ENCODE measurements at places on chromosomes 2 and 18.
A peak's percentile ranks its signal among the peaks of the same experiment; 100 is the strongest.

DNA sequence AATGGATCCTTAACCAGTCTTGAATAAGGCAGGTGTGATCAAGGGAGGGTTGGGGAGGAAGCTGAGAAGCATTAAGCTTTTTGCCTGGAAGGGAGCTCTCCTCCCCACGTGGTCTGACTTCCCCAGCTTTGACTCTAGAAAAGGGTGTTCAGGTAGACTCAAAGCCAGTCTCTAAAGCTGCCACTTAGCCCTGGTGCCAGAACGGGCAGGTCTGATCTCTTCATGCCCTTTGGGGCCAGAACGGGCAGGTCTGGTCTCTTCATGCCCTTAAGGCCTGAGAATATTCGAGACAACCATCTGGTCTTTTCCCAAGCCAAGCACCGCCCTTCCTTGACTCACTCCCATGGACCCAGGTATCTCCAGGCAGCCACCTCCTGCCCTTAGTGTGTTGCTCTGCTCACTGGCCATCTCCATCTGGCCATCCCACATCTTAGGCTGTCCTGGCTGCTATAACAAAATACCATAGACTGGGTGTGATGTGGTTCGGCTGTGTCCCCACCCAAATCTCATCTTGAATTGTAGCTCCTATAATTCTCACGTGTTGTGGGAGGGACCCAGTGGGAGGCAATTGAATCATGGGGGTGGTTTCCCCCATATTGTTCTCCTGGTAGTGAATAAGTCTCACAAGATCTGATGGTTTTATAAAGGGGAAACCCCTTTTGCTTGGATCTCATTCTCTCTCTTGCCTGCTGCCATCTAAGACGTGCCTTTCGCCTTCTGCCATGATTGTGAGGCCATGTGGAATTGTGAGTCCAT, 59.4 kb downstream of the SNORC start:
- peak; percentile 13 for DNase-seq

- DNase-seq = peak; percentile 46
These were observed 91.5 kb downstream of the MREG start for GRCh38 chr2:215921895-215922294.

DNA sequence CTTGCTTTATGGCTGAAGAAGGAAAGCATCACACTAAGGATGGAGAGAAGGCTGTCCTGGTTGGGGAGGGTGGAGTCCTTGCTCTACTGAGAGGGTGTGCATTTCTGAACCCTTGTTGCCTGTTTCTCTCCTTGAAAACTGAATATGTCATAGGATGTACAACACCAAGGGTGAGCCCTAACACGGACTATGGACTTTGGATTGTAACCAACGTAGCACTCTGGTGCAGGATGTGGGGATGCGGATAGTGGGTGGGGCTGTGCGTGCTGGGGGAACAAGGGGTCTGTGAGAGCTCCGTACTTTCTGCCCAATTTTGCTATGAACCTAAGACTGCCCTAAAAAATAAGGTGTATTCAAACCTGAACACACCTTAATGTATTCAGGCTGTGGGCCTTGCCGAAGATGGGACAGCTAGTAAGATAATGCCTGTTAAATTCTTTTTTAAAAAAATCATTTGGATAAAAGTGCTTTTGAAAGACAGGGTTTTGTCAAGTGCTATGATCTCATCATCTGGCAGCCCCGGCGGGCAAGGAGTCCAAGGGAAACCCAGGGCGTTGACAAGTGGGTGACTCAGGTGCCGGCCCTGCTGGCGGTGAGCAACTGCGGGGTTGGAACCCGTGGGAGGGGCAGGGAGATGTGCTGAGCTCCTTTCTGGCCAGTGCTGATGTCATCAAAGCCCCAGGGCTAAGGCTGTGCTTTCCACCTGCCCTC, 54.0 kb downstream of the GATA6 start:
- peak; percentile 82 for DNase-seq

DNA sequence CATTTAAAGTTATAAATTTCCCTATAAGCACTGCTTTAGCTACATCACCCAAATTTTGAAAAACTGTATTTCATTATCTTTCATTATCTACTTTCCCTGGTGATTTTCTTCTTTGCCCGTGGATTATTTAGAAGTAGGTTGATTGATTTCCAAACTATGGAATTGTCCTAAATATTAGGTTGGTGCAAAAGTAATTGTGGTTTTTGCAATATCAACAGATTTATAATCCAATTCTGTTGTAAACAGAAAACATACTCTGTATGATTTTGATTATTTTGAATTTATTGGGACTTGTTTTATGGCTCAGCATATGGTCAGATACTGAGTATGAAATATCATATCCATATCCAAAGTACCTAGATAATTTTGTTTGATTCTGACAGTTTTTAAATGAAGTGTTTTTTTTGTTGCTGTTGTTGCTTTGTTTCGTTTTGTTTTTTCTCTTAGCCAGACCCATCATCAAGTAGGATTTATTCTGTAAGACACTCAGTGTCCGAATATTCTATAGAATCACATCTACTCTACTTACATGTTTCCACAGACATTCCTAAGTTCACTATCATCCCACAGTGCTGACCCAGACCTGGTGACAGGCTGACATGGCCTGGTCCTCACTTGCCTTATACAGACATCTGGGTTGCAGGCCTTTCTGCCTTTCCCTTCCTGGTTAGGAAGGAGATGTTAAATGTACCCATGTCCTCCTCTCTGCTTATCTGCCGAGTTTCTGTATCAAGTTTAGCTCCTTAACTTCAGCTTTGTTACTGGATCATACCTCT, 2.1 kb upstream of the TRABD2A start:
- no peak for DNase-seq

GRCh38 chr18:67108894-67109293, 407.6 kb downstream of the DSEL start:
- no peak for DNase-seq

GRCh38 chr18:43965691-43966090, 688.4 kb upstream of the SYT4 start:
- no peak for DNase-seq

- peak; percentile 63 for DNase-seq
These were observed 2.5 kb upstream of the MAT2A start for GRCh38 chr2:85536479-85536878.

GRCh38 chr18:49274188-49274714, 186.2 kb downstream of the DYM start:
- DNase-seq = no peak

GRCh38 chr2:136301006-136301405, 183.1 kb upstream of the CXCR4 start:
- no peak for DNase-seq

GRCh38 chr2:70226781-70227180, 21.6 kb downstream of the TIA1 start:
- DNase-seq = no peak

DNA sequence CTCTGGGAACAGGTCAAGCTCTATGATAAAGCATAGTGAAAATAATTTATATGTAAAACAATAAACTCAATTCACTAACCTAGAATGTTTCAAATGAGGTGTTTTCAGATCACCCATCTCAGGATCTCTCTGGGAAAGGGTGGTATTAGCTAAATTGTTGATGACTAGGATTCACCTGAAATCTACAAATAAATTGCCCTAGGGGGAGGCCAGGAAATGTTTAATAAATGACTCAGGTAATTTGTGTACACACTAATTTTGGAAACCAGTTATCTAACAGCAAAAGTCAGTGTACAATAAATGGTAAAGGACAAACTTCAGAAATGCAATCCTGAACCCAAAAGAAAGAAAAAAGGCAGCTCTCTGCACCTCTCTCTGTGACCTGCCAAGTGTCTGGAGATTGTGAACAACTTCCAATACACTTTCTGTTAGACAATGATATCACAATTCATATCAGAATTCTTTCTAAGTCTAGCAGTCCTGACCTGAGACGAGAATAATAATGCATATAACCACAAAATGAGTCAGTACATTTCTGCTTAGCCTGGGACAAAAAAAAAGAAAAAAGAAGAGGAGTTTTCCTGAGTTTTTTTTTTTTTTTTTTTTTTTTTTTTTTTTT, 760.0 kb downstream of the EPHA4 start:
- DNase-seq = no peak

- no peak for DNase-seq
These were observed 318.0 kb upstream of the NRP2 start for GRCh38 chr2:205364261-205364660.

GRCh38 chr2:235433860-235434259, 60.0 kb upstream of the AGAP1 start:
- DNase-seq = peak; percentile 22

DNA sequence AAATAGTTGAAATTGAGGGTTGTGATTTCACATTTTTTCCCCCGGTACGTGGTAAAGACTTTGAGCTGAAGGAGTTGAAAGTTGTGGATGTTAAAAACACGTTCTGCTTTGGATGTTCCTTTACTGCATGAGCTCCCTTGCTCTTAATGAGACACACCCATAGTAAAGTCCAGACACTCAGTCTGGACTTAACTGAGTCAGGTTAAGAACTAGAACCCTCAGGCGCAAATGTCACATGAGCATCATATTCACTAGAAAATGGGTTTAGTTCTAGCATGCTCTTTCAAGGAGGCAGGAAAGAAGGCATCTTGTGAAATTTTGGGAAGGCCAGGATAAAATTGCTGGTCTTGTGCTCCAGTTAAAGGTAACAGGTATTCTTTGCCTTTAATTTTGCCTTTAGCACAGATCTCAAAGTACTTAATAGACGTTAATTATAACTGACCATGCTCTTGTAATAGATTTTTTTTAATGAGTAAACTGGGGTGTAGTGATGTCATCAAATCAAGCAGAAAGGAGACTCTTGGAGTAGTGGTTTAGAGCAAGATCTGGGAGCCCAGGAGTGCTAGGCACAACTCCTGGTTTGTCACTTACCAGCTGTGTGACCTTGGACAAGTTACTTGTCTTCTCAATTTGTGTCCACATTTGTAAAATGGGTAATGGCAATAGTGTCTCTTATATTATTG, 20.6 kb downstream of the ITGA6 start:
- no peak for DNase-seq

- DNase-seq = peak; percentile 71
These were observed 76.5 kb downstream of the STRN start for GRCh38 chr2:36889795-36890194.

- DNase-seq = no peak
These were observed 289.0 kb downstream of the PTPRM start for GRCh38 chr18:7856116-7856515.

DNA sequence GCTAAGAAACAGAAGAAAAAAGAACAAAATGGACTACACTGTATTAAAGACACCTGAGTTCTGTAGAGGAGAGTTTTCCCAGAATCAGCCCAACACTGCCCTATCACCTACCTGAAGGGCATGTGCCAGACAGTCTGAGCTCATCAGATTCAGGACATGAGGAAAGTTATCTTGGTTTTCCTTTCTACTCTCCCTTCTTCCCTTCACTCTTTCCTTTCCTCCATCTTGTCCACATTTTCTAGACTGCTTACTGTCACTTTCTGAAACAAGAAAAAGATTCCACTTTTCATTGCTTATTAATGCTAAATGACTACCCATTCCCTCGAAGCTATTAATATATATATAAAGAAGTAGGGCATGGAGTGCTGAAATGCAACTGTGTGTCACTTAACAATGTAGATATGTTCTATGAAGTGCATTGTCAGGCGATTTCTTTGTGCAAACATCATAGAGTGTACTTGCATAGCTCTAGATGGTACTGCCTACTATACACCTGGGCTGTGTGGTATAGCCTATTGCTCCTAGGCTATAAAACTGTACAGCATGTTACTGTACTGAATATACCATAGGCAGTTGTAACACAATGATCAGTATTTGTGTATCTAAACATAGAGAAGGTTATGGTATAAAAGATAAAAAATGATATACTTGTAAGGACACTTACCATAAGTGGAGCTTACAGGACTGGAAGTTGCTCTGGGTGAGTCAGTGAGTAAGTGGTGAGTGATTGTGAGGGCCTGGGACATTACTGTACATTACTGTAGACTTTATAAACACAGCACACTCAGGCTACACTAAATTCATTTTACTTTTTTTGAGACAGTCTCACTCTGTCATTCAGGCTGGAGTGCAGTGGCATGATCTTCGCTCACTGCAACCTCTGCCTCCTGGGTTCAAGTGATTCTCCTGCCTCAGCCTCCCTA, 145.5 kb upstream of the ITGA6 start:
- DNase-seq = no peak

DNA sequence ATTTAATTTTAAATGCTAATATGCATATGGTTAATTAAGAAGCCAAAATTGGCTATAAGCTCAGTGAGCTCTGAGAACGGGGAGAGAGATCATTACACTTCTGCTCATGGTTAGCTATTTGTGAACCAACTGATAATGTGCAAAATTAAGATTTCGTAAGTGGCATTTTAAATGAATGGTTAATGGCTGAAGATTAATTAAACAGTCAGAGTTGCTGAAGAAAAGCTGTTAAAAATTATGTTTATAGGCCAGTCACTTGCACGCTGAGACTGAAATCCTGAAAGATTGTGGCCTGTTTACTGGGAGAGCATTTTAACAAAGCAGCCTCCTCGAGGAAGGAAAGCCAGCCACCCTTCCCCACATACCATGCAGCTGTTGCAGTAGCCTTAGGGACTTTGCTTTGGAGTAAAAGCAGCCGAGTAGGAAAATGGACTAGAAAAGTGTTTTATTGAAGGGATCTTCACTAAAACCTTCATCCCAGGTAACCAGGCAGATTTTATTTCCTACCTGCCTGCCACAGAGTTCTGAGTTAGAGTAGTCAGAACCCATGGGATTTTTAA, 218.8 kb upstream of the NRP2 start:
- DNase-seq = no peak

DNA sequence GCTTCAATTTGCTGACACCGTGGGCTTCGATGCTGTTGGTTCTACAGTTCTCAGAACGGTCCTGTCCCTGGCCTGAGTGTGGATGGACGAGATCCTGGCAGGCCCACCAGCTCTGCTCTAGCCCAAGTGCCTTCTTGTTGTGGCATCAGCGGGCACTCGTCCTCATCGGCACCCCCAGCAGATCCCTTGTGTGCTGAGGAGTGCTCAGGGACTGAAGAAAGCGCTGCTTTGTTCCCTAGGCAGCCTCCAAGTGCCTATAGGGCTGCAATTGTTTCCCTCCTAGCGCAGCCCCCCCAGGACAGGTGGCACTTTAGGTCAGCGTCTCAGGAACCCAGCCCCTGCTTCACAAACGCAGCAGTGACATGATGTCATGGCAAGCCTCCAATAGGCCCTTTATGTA, 217.7 kb downstream of the AGAP1 start:
- DNase-seq = no peak

GRCh38 chr2:11377928-11378545, 33.6 kb upstream of the ROCK2 start:
- DNase-seq = no peak

GRCh38 chr2:163417596-163418337, 318.0 kb downstream of the FIGN start:
- no peak for DNase-seq

DNA sequence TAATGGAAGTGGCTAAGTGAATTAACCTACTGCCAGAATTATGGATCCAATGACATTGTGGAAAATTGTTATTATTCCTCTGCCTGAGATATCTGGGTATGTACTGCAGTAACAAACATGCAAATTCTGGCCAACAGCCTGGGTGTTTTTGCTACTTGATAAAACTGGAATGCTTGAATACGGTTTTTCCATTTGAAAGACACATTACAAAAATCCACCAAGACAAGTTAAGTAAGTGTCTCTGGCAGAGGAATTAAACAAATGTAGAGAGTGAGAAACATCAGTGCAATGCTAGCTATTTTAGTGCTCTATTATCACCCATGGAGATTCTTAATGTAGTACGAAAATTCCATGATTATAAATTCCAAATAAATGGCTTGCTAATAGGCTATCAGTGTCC, 312.4 kb upstream of the MEIS1 start:
- DNase-seq = no peak

All from HT-29 (cell line).